CD4-positive, alpha-beta T cell treated with Interleukin-2 at 100 ng/mL for 4 hours (primary cell): ENCODE measurements at places on chromosomes 2 and 18.

DNA sequence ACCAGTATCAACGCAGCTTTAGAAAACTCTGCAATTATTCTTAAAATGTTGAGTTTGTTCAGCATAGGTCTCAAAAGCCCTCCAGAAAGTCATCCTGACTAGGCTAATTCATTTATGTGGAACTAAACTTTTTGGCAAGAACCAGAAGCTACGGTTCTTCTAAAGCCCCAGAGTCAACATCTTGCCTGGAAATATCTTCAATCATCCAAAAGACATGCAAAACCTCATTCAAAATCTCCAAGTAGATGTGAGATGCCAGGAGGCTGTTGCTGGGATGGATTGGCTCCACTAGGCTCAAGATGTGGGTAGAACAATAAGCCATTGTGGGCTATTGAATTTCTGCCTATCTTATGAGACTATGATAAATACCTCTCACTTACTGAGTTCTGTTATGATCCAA, 2.1 kb upstream of the SCG2 start:
- no peak for DNase-seq

DNA sequence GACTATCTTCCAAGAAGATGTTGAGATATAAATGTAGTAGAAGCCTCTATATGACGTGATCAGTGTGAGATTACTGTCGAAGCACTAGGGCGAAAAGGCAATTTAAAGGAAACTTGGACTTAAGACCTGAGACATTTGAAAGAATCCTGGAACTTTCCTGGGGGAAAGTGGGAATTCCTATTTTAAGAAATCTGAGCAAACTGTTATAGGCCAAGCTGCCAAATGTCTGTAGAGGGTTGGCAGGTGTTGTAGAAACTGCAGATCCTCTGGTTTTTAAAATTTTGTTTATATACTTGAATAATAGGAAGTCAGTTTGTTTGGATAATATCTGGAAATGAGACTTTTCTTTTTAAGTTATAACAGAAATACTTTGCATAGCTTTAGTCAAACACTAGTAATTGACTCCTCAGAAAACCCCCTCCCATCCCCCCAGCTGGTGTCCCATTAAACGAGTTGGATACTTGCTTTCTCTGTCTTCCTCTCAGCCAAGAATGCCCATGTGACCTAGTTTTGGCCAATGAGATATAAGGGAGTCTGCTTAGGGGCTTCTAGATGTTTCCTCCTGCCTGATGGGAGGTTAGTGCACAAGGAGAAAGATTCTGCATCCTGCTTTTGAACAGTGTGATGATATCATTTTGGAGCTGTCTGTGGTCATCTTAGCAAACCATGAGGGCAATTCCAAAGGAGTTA, 61.2 kb downstream of the MOGAT1 start:
- DNase-seq, result no peak

DNA sequence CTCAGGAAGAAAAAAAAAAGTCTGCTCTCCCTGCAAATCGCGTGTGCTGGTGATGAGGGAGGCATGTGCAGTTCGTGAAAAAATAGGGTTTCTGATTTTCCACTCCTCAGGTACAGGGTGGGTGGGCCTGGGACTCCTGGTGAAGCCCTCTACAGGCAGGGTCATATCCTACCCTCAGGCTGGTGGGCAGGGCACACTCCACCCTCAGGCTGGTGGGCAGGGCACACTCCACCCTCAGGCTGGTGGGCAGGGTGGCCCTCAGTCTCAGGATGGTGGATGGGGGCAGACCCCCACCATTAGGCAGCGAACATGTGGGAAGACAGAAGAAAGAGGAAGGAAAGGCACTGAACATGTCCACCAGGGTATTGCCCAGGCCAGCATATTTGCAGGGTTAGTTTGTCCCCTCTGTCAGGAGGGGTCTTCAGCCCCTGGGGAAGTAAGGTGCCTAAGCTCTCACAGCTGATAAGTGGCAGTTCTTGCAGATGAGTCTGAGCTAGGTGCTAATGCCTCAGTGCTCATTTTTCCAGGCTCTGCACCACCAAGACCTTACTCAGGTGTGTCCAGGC, 95.2 kb upstream of the RAB6C start:
- no peak for DNase-seq

DNA sequence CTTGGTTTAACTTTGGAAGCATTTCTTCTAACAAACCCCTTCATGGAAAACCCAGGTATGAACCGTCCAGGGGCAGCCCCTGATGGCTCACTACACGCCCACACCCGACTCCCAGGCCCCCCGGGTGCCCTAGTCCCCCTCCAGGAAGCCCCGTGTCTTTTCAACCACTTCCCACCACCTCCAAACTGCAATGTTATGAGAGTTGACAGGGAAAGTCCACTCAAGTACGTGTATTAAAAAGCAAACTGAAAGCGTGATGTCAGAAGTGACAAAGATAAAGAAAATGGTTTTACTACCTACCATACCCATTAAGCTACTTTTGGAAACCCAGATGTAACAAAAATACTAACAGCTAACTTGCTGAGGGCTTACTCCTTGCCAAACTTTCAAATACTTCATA, 51.5 kb downstream of the L3MBTL4 start:
- DNase-seq, result no peak

DNA sequence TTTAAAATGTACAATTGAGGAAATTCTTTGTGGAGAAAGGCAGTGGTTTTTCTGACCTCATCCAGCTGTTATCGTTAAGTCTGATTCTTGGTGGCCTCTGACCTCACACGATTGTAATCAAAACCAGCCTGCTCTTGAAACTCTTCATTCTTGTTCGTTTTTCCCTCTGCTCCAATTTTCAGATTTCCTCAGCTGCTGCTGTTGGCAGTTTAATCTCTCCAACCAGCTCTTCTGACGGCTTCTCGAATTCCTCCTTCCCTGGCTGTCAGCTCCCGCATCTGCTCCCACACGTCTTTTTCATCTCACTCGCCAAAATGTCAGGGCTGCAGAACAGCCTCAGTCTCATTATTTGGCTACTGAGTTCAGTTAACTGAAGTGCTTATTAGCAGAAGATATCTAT, 136.1 kb downstream of the DCDC2C start:
- no peak for DNase-seq

DNA sequence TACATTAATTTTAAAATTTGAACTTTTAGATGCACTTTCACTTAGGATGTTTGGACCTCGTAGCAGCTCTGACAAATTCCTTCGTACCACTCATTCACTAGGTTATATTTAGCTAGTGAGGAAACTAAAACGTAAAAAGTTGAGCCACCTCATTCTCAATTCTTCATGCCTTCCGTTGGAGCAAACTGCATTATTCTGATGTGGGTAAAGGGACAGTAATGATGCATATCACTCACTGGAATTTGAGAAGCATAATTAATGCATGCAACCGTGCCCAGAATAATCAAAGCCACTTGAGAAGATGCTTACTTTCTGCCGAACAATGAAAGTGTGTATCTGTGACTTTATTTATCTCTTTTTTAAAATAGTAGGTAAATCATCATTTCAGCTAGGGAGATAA, 2.2 kb downstream of the CNOT9 start:
- no peak for DNase-seq

DNA sequence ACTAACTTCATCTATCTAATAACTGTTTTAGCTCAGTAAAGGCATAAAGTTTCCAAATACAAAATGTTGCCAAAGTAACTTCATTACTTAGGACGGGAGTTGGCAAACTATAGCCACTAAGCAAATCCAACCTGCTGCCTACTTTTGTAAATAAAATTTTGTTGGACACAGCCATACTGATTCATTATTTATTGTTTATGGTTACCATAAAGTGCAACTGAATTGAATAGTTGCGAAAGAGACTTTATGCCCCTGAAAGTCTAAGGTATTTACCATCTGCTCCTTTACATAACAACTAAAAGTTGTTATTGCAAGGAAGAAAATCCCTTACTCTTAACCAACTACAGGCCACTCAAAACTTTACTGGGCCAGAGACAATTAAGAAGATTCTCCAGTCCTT, 256.7 kb upstream of the RBBP8 start:
- DNase-seq, result no peak

DNA sequence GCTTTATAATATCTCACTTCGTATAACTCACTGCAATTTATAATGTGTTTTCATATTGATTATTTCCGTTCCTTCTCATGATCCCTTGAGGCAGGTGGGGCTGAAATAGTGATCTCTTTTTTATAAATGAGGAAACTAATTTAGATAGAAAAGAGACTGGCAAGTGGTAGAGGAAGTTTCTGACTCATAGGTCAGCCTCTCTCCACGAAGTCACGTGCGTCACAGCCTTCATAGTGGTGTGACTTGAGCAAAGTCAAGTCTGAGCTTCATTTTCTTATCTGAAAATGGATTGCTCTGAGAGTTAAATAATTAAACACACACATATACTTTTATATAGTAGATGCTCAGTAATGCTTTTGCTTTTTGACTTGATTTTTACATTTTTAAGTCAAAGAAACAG, 19.9 kb downstream of the ABCG5 start:
- DNase-seq, result no peak
